ENCODE measurements at places on chromosomes 5 and 9. TPM values are rescaled to one million over a fixed set of nuclear protein-coding genes. Genes with fewer than 3 reads are reported as not detected.

GRCh38 chr5:147310059-147310704 is 75.4 kb downstream of the STK32A start:
- no peak for DNase-seq

MOB3B gene
- total RNA-seq: 0.85 TPM

- DNase-seq: no peak
Measured at GRCh38 chr9:116391306-116391900, 237.8 kb downstream of the PAPPA start.

SPATA31E1 gene
- total RNA-seq: not detected

DNA sequence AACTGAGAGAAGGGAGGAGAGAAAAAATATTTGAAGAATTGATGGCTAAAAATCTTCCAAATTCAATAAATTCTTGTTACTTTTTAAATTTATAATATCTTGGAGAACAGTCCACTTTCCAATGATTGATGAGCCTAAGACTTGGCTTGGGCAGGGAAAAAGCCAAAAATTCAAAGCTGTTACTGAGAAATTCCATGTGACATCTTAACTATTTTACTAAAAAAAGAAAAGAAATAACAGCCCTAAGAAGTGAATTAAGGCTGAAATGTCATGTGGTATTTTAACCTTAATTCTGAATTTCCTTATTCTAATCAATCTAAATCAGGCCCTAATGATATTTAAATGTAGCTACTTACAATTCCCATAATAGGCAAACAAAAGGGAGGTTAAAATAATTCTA is 53.4 kb downstream of the CETN3 start:
- DNase-seq: no peak

PDE8B gene
- total RNA-seq: 64.5 TPM

GRCh38 chr9:105865285-105865684 is 170.9 kb downstream of the TMEM38B start:
- DNase-seq: no peak

- no peak for DNase-seq
Measured at GRCh38 chr9:137817236-137818200, 60.1 kb upstream of the CACNA1B start.

PCDHA10 gene
- 0.55 TPM for total RNA-seq
